ENCODE measurements at places on chromosomes 2 and 18.
A peak's percentile ranks its signal among the peaks of the same experiment; 100 is the strongest.

GRCh38 chr2:179592167-179592936 lies 269.1 kb downstream of the ZNF385B start:
- no peak for DNase-seq

DNA sequence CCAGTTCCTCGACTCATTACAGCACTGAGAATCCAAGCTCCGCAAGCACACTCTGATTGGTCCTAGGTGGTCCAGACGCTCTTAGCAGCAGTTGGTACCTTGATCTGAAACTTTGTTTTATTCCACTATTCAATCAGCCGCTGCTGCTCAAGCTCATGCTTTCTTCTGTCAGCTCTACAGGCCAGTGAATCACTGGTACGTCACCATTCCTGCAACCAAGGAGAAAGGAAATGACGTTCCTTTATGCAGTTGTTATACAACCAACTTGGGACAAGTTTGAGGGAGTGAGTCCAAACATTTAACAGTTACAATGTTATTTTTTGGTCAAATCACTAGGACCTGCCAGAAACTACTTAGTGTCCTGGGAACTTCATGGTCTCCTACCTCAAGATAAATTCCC lies 398.8 kb upstream of the TMEFF2 start:
- no peak for DNase-seq

DNA sequence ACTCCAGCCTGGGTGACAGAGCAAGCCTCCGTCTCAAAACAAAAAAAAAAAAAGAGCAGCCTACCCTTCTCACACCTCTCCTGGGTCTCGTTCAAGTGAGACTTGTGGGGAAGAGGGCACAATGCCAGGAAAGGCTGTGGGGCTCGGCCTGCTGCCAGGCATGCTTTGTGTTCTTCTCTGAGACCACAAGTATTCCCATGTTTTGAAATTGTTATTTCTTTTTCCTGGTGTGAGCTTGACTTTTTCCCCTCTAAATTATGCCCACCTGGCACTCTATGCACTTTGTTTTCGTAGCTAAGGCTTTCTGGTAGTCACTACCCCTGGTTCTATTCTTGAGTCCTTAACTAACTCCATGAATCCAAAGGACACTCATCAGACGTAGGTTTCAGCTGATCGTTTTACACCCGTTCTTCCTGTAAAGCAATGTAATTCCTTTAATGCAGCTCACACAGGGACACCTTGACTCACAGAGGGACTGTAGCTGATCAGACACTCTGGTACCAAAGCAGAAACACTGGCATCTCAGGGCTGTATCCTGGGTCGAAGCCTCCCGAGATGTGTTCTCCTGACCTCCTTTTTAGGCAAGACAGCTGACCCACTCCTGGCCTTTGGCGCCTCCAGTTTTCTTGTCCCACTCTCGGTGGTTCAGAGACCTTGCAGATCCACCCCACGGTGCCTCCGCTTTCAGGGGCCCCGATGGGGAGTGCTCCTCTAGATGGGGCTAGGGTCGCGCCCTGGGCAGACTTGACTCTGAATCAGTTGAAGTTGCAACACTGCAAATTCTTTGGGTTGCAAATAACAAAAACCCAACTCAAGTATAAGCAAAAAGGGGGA lies 193.3 kb upstream of the AGAP1 start:
- DNase-seq, result no peak

GRCh38 chr2:165634855-165635254 lies 159.2 kb downstream of the GALNT3 start:
- peak; percentile 61 for DNase-seq

- DNase-seq, result no peak
Observed at GRCh38 chr2:67867735-67868134, 195.1 kb downstream of the C1D start.

- DNase-seq, result no peak
Observed at GRCh38 chr18:5144629-5145028, 52.4 kb downstream of the AKAIN1 start.

GRCh38 chr2:174699993-174700766 lies 64.1 kb downstream of the CHRNA1 start:
- peak; percentile 70 for DNase-seq
